ENCODE measurements at places on chromosomes 12 and 14.

GRCh38 chr12:64716371-64716770, 42.8 kb downstream of the GNS start:
- no peak for DNase-seq

DNA sequence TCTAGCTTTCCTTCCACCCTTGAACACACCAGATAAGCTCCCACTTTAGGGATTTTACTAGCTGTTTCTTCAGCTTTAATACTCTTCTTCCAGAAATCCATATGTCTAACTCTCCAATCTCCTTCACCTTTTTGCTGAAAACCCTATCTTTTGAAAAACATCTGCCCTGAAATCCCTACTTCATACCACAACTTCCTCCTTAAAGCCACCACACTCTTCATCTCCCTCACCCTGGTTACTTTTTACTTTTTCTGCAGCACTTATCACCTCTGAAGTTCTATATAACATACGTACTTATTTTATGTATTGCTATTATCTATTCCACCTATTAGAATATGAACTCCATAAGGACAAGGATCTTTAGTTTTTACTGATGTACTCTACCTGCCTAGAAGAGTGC, 28.6 kb upstream of the PTPRQ start:
- DNase-seq, result no peak

DNA sequence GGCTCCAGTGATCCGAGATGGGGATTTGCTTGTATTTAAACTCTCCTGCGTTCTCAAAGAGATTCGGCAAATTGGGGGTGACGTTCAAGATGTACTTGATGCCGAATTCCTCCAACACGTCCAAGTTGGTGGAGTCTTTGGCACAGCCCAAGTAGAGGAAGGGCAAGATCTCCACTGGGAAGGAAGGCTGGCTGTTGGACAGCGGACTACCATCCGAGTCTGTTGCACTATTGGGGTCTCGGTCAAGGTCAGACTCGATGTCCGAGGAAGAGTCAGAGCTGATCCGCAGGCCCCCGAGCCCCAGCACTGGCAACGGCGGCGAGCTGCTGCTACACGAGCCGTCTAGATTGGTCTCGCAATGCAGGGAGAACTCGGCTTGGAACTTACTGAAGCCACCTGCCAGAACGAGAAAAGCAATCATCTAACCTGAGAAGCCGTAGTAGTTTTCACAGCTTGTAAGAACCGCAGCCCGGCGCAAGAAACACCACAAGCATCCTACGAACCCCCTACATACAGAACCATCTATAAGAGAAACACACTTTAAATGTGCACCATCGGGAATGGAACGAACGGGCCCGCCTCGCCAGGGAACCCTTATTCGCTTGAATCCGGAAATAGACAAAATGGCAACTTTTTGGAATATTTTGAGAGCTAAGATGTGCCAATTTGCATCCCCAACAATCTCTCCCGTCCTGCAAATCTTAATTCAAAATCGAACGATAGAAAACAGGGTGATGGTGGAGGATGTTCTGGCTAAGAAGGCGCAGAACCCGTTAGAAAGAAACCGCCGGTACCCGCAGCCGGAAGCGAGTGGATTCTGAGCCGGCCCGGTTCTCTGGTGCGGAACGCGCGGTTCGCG, 1.4 kb downstream of the DUSP6 start:
- DNase-seq, result no peak

DNA sequence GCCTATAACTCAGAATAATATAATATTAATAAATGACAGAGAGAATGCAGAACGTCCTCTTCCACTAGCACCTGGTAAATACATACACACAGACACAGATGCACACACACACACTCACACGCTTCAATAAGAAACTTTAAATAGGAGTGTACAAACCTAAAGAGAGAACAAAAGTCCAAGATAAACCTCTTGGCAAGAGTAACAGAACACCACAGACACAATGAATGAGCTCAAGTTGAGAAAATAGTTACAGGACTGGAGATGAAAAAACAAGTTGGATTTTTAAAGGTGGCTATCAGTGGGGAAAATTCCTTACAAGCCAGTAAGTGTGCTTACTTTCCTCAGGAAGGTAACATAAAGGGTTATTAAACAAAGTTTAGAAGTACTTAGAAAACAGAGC, 35.2 kb downstream of the CRY1 start:
- DNase-seq, result no peak

DNA sequence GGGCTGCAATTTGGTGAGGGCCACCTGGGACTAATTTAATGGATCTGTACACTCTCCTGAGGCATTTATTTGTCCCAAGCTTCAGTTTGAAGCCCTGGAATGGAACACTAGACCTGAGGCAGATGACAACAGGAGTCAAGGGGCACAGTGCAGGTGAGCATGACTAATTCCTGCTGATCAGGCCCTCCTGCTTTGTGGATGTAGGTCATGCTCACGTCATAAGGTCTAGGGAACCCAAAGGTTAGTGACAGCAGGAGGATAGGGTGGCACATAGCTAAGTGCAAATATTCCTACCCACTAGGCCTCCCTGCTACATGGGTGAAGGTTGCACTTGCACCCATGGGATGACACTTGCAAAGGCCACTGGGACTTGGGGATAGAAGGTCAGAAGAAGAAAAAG, 30.8 kb downstream of the SDR9C7 start:
- DNase-seq, result no peak

GRCh38 chr12:12912711-12913110, 21.3 kb downstream of the GPRC5A start:
- no peak for DNase-seq

DNA sequence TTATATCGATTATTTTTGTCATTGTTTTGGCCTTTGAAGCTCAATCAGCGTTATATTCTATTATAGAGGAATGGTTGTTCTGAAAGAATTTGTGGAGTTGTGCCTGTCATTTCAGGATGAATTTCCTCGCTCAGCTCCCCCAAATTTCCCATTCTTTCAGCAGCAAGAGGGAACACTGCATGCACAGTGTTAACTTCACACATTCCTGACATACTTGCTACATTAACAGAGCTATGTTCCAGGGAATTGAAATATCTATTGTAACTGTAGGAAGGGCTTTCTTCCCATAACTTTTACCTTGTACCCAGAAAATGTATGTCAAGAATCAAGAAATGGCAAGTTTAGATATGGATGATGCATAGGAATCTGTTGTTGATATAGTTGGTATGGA, 379.0 kb downstream of the LRIG3 start:
- no peak for DNase-seq

DNA sequence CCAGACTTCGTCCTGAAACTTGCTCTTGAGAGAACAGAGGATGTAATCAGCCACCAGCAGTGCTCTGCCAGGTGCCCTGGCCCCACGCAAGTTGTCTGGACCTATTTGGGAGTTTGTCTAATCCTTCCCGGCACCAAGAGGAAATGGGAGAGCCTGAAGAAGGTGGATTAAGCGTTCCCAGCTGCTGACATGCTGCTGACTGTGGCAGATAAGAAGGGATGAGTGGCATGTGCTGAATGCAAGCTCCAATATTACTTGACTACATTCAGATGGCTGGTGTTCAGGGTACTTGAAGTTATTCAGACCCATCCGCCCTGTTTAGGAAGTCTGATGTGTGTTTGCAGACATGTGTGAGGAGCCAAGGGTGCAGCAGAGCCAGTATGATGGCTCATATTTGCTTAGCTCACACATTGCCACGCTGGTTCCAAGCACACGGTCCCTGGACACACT, 440.6 kb upstream of the CCDC196 start:
- no peak for DNase-seq

DNA sequence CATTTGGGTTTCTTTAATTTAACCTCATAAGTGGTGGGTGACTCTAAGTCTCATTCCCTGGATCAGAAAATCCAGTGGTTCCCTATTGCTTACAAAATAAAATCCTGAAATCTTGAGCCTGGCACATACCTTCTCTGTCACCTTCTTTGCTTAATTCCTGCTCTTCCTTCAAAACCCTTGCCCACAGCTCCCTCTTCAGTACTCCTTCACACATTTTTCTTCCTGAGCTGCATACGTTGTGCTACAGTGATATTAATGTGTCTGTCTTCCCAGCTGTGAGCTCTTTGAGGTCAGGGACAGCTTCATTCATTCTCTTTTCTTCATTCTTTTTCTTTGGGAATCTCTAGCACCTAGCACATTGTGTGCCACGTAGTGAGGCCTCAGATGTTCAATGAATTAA, 9.5 kb downstream of the TSPAN11 start:
- DNase-seq, result no peak

- no peak for DNase-seq
Measured at GRCh38 chr12:41944216-41944615, 200.5 kb downstream of the GXYLT1 start.

DNA sequence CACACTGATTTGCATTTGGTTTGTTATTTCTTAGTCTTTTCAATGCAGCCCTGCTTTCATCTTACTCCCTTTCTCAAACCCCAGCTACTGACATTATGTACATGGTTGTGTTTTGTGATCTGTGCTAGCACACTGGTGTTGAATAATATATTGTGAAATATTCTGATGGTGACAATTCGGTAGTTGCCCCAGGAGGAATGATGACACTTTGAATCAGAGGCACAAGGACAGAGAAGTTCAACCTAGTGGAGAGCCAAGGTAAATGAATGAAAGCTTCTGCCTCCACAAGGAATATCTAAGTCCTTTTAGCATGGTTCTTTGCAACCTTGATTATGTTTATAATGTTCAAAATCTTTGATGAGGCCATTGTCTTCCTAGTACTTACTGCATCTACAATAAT, 159.9 kb downstream of the PDE3A start:
- no peak for DNase-seq

- no peak for DNase-seq
Measured at GRCh38 chr12:124490584-124491305, 76.7 kb downstream of the NCOR2 start.

DNA sequence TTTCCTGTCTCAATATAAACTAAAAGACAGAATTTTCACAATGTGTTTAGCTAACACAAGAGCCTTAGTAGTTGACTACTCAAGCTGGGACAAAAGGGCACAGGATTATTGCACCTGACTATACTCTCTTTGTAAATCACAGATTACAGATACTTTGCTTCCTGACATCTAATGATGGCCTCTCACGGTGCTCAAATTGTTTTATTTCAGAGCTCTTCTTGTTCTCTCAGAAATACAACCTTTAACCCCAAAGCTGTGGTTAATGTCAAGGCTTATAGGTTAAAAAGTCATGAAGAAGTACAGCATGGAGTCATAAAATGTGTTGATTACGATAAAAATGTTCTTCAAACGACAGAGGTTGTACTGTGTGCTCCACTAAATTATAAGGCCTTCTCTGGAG, 89.9 kb upstream of the CPNE8 start:
- DNase-seq, result no peak

DNA sequence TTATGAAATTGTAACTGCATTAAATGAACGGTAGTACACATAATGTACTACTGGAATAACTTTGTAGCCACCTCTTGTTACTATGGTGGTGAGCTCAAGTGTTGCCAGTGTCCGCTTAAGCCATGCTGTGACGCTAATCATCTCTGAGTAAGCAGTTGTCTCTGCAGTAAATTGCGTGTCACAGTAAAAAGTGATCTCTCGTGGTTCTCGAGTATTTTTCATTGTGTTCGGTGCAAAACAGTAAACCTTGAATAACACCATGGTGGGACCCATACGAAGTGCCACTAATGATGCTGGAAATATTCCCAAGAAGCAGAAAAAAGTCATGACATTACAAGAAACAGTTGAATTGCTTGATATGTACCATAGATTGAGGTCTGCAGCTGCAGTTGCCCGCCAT, 524.8 kb downstream of the SOX5 start:
- no peak for DNase-seq

DNA sequence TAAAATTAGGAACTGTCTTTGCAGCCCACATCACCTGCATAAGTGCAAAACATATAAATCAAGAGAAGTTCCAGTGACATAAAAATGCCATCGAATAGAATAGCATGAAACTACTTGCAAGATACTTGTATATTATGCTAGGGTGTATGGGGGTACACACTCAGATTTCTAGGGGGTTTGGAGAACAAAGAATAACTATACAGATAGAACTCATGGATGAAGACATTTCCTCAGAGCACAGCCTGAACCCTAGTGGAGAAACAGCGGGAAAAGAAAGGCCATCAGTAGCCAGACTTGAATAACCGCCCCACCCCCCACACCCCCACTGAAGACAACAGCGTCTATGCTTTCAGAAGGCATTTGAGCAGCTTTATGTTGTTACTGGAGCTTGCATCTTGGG, 425.8 kb downstream of the NPAS3 start:
- DNase-seq, result no peak

DNA sequence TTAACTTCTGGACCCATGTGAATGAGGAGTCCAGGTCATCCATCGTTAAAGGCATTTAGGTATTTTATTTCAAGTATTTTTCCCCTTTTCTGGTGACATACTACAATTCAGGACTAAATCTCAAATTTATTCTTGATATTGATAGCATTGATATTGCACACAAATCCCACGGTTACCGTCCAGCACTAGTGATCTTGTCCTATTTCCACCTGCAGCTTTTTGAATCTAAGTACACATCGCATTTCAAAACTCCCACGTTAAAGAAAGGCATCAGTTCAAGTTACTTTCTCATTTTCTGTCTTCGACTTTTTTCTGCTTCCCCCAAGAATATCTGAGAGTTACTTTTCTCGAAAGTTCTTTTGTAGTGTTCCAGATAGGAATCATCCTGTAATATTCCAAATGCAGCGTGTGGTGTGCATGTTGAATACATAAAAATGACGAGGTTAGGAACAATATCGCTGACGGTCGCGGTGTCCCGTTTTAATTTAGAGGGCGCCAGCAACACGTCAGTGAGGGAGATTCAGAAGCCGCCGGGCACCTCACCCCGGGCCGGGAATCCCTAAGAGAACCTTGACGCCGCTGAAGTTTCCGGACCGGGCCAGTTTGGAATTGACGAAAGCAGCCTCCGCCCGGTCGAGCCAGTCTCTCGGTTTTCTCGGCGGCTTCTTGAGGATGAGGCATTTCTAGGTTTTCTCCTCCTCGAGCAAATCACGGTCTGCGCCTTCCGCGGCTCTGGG, 569 bp upstream of the RGS6 start:
- DNase-seq, result no peak

- peak; percentile 21 for DNase-seq
Measured at GRCh38 chr12:2291182-2291832, 238.5 kb downstream of the CACNA1C start.

DNA sequence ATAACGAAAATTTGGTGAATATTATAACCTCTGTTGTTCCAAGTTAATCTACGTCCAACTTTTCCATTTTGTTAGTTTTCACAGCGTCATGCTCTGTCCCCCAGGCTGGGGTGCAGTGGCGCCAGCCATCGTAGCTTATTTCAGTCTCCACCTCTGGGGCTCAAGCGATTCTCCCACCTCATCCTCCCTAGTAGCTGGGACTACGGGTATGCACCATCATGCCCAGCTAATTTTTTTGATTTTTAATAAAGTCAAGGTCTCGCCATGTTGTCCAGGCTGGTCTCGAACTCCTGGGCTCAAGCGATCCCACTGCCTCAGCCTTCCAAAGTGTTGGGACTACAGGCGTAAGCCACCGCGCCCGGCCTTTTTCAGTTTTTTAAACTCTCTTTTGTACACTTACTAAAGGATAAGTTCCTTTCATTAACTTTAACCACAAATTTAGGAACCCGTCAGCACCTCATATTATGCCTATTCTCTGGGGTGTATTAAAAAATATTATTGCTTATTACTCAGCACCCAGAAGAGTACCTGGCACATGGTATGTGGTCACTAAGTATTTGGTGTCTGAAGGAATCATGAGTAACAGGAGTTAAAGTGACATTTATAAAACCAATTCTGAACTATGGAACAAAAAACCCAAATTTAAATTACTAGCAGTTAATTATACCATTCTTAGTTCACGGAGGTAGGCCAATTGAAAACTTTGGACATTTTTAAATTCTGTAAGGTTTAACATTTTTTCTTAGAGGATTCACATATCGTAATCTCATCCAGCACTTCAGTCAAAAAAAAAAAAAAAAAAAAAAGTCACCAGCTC, 925 bp upstream of the MIPOL1 start:
- DNase-seq, result no peak

- no peak for DNase-seq
Measured at GRCh38 chr14:75238756-75239455, 39.7 kb upstream of the FOS start.

Measured in CD4-positive, alpha-beta T cell treated with Interleukin-6 at 100 ng/mL for 8 hours (primary cell).